ENCODE measurements at places on chromosomes 1 and 21. TPM values are rescaled to one million over a fixed set of nuclear protein-coding genes. Genes with fewer than 3 reads are reported as not detected.

The OR14C36 gene
- not detected for total RNA-seq

The DYNLT4 gene
- 0.81 TPM for total RNA-seq

The BMP8A gene
- total RNA-seq: not detected

The ADGRB2 gene
- 1.8 TPM for total RNA-seq

The TIPRL gene
- 28.9 TPM for total RNA-seq

DNA sequence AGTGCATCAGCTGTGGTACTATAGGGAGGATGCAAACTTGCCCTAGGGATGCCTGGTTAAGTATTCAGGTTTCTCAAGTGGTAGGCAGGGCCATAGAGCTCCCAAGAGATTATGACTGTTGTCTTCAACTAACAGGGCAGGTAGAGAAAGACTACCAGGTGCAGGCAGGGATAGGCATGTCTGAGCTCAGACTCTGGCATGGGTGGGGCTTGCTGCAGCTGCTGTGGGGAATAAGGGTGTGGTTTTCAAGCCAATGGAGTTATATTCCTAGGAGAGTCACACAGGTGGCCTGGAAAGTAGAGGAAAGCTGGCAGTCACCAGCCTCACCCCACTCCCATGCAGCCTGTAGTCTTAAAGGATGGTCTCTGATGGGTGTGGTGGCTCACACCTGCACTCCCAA, 673.4 kb upstream of the ADGRL4 start:
- DNase-seq: no peak
- no peaks in the 10 kb centered on the region for H3K4me1 ChIP-seq
- H3K36me3 ChIP-seq: no peaks in the 10 kb centered on the region

- no peaks in the 10 kb centered on the region for H3K27me3 ChIP-seq
- peak; percentile 74 for DNase-seq
- H3K27ac ChIP-seq: no peak overlapping the region
- H3K36me3 ChIP-seq: peaks cover 2% of the 10 kb centered on the region
- no peaks in the 10 kb centered on the region for H3K4me1 ChIP-seq
Measured at GRCh38 chr1:9257851-9258250, 23.3 kb downstream of the H6PD start.

DNA sequence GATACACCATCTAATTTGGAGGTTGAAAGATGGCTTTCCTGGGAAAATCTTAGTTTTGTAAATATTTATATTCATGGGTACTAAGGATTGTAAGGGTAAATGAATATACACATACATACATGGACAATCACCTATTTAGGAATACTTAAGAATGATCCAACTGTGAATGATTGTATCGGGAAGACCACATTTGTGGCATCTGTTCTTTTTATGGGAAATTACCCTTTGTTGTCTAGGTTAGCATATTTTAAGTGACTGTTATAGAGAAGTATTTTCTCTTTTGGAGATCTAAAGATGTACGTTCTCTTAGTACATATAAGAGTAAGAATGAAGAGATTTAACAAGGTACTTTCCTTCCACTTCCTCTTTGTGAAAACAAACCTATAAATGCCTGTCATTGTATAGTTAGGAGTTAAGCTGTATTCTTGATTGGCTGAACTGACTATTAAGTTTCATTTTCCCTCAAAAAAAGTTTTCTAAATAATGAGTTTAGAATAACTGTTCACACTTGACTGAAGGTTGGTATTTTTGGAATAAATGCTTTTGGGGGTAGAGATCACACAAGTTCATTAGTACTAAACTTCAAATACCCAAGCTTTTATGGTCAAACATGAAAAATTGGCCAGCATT, 26.7 kb downstream of the SNX7 start:
- no peaks in the 10 kb centered on the region for H3K4me1 ChIP-seq
- H3K27ac ChIP-seq: no peak overlapping the region
- H3K36me3 ChIP-seq: no peaks in the 10 kb centered on the region
- H3K4me3 ChIP-seq: no peak overlapping the region
- no peaks in the 10 kb centered on the region for H3K27me3 ChIP-seq
- DNase-seq: no peak

DNA sequence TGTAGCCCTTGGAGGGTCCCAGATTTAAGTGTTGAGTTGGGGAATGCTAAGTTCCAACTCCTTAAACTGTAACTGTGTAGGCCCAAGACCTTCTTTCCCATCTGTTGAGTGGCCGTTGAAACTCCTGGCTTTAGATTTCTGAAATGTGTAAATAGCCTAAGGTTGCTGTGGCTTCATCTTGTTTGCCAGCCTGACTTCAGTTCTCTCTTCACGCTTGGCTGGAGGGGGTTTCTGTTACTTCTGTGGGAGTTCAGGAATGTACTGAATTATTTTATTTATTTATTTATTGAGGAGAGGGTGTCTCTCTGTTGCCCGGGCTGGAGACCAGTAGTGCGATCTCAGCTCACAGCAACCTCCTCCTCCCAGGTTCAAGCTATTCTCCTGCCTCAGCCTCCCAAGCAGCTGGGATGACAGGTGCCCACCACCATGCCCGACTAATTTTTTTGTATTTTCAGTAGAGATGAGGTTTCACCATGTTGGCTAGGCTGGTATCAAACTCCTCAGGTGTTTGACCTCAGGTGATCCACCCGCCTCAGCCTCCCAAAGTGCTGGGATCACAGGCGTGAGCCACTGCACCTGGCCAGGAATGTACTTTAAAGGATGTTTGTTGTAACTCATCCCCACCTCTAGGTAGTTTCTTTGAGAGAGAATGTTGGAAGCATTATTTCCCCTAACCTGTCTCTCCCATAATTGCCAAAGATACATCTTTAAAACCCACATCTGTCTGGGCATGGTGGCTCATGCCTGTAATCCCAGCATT, 5.9 kb downstream of the TTC39A start:
- no peaks in the 10 kb centered on the region for H3K27me3 ChIP-seq
- H3K27ac ChIP-seq: no peak overlapping the region
- H3K4me3 ChIP-seq: no peak overlapping the region
- no peaks in the 10 kb centered on the region for H3K4me1 ChIP-seq

DNA sequence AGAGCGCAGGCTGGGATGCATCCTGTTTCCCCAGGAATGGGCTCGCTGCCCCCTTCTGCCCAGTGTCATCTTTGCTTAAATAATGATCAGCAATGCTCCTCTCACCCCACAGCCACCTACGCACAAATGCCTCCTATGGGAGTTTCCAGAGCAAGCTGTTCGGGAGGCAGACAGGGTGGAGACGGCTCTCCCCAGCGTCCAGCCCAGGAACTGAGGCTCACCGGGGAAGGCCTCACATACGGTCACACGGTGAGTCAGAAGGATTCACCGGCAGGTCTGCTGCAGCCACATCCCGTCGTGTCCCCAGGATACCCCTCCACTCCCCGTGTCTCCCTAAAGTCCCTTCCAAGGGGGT, 40.3 kb upstream of the RUNX3 start:
- no peaks in the 10 kb centered on the region for H3K4me1 ChIP-seq
- no peak overlapping the region for H3K4me3 ChIP-seq
- H3K27ac ChIP-seq: no peak overlapping the region
- DNase-seq: peak; percentile 60
- no peaks in the 10 kb centered on the region for H3K36me3 ChIP-seq

DNA sequence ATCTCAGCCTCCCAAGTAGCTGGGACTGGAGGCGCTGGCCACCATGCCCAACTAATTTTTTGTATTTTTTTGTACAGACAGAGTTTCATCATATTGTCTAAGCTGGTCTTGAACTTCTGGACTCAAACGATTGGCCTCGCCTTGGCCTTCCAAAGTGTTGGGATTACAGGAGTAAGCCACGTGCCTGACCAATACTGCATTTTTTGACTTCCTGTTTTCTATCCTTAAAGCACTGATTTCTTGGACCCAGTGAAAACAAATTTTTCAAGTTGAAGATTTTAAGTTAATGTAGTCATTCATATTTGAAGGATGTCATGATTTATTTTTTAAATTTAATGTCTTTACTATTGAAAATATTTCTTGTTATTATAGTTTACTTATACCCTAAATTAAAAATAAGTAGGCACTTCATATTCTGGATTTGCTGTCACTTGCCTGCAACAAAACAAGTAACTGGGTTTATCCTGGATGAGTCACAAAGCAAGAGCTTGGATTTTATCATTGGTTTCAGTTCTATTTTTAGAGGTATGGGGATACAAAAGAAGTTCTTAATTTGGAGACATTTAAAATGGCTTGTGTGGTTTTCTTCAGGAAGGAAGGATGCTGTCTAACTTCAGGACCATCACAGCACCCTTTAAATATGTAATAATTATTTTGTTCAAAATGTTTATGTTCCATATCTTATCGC, 2.2 kb upstream of the VPS45 start:
- peaks cover 3% of the 10 kb centered on the region for H3K4me1 ChIP-seq
- H3K27me3 ChIP-seq: no peaks in the 10 kb centered on the region
